Stimulated activated CD4-positive, alpha-beta T cell treated with anti-CD3 and anti-CD28 coated beads, Interleukin-2, amount 100 ng/mL, for 48 hours (primary cell): ENCODE measurements at places on chromosomes 5 and 9.

GRCh38 chr5:138625134-138625533 is 49.9 kb upstream of the HSPA9 start:
- no peak for DNase-seq

DNA sequence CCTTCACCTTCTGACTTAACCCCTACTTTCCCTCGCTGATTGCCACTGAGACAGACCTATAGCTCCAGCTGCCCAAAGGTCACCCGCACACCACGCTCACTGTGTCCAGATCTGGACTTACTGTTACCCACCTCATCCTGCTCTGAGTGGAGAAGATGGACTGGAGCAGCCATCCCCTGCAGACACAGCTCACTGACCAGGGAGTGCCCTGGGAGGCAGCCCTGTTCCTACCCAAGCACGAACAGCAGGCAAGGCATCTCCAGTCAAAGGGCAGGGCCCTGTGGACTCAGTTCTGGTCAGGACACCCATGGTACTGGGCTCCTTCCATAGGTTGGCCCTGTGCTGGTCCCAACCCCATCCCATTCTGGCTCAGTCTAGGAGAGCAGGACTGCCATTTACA is 9.5 kb upstream of the BARX1 start:
- no peak for DNase-seq

- no peak for DNase-seq
Measured at GRCh38 chr5:78215972-78216371, 78.5 kb downstream of the AP3B1 start.

- no peak for DNase-seq
Measured at GRCh38 chr9:11158063-11158462, 545.3 kb upstream of the PTPRD start.

GRCh38 chr9:127844821-127845359 is 9.6 kb downstream of the ENG start:
- DNase-seq, result no peak

GRCh38 chr5:91493086-91493485 is 110.0 kb upstream of the ARRDC3 start:
- DNase-seq, result no peak

DNA sequence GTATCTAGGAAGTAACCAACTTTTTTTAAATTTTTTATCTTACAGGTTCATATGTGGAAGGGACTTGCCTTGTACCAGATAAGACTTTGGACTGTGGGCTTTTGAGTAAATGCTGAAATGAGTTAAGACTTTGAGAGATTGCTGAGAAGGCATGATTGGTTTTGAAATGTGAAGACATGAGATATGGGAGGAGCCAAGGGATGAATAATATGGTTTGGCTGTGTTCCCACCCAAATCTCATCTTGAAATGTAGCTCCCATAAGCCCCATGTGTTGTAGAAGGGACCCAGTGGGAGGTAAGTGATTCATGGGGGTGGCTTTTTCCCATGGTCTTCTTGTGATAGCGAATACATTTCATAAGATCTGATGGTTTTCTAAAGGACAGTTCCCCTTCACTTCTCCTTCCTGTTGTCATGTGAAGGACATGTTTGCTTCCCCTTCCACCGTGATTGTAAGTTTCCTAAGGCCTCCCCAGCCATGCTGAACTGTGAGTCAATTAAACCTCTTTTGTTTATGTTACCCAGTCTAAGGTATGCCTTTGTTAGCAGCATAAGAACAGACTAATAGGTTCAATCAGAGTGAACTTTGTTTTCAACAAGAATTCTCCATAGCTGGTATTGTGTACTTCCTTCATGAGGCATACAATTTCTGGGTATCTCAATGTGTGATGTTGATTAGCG is 535.6 kb upstream of the MEF2C start:
- DNase-seq, result no peak

GRCh38 chr9:100229561-100229960 is 123.2 kb downstream of the TEX10 start:
- DNase-seq, result no peak

DNA sequence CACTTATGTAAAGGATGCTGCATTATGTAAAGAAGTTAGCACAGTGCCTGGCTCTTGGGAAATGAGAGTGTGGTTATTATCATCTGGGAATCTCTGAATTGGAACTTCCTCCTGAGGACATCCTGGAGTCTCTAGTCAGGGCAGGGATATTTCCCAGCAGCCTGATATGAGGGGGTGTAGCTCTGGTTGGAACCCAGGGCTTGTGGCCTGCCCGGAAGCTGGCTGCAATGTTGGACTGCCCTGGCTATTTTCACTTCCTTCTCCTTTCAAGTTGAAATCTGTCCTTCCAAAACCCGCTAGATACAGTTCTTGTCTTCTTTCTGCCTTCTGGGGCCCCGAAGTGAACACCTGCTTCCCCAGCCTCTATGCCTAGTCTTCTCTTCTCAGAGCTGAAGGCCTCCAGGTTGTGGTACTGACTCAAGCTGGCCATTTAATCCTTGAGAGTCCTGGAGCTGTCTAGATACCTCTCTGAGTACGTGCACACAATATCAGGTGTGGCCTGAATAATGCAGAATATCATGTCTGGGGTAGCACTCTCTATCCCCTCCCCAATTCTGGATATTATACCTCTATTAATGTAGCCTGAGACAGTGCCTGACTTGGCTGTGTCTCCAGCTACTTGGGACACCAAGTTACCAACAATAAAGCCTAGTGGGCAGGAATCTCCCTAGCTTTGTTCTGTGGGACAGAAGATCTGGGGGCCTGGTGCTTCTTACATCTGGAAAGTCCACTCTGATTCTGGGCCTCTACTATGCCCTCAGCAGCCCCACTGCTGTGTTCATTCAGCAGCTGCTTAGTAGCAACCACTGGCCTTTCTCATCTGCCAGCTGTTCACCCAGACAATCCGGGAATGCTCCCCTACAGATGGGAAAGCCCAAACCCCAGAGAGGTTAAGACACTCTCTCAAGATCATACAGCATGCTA is 45.0 kb downstream of the SLC6A7 start:
- DNase-seq, result no peak

GRCh38 chr9:69637817-69638200 is 34.4 kb downstream of the APBA1 start:
- DNase-seq, result no peak

- no peak for DNase-seq
Measured at GRCh38 chr9:93010056-93010455, 48.4 kb upstream of the SUSD3 start.

DNA sequence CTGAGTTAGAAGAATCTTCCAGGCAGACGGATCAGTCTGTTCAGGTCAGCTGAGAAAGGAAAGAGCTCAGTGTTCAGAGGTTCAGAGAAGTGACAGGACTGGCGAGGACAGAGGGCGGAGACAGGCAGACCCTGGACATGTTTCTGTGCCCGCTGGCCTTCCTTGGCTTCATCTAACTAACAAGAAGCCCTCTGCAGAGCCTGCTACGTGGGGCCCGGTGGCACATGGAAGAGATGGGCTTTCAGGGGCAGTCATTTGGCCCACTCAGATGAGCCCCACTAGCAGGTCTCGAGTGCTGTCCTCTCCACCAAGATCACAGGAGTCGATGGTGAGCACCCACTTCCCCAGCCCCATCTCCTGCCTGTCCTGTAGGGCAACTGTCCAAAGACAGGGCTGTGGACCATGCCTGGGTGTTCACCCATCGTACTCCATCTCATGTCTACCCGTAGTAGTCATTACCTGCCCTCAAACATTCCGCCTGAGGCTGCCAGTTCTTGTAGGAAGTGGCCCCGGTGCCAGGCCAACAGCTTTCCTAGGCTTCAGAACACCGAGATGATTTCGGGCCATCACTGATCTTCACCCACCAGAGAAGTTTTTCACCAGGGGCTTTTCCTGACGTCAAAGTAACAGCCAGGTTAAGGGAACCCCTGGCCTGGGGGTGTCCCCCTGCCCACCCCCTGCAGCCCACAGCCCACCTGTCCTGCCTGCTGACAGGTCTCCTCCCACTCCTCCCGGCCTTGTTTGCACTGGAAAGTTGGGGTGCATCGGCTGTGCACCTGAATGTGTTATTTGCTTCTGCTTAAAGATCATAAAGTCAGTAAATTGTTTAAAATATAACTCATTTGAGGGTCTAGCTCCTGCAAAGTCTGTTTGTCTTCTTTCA is 14.0 kb downstream of the IRX2 start:
- DNase-seq, result no peak

DNA sequence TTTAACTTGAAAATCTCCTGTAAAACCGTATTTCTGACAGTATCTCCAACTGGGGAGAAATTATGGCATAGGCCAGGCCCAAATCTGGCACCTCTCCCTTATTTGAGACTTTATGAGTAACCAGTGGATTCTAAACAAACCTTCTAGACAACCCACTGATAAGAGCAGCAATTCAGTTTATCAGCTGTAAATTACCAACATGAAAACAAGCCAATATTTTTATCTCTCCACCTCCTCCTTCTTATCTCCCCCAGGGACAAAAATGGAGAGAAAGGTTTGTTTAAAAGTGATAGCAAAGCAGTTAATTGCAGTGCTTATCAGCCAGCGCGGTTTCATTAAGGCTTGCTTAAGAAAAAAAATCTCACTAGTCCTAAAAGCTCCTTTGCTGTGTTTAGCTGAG is 53.8 kb downstream of the KCNV2 start:
- no peak for DNase-seq

DNA sequence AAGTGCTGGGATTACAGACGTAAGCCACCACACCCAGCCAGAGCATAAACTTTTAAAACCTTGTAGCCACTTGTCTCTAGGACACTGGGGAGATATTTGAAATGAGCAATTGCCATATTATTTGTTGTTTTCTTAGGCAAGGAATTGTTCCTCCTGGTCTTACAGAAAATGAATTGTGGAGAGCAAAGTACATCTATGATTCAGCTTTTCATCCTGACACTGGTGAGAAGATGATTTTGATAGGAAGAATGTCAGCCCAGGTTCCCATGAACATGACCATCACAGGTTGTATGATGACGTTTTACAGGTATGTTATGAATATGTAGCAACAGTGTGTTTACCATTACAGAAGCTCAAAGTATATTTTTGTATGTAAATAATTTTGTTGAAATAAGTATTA is 30.5 kb downstream of the SFXN1 start:
- no peak for DNase-seq

- DNase-seq, result no peak
Measured at GRCh38 chr9:114412048-114412683, 24.4 kb upstream of the AKNA start.

- DNase-seq, result no peak
Measured at GRCh38 chr5:50646591-50646990, 19.8 kb upstream of the PARP8 start.

DNA sequence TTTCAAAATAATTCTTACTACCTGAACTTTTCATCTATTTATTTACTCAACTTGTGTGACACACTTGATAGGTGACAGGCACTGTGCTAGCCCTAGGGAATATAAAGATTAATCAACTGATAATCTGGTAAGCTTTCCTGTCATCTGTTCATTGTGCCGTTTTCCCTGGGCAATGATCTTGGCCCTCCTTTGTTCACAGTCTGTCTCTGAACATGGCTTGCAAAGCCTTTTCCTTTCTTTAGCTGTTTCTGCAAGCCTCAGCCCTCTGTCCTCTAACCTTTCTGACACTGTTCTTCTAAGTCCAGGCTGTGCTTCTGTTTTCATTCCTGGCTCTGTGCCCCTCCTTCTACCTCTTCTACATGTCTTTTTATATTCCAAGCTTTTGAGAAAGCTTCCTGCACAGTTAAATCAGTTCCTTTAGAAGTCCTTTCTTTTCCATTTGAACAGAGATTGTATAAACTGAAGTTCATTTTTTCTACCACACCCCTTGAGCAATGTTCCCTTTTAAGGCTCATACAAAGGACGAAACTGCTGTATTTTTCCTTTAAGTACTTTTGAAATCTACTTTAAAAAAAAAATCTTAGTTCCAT is 803.0 kb upstream of the ZNF608 start:
- DNase-seq, result no peak

GRCh38 chr9:76634356-76635054 is 129.7 kb upstream of the PCA3 start:
- DNase-seq, result no peak

GRCh38 chr9:37293664-37294524 is 128.6 kb upstream of the GRHPR start:
- DNase-seq, result no peak

- DNase-seq, result no peak
Measured at GRCh38 chr9:135849181-135849580, 58.2 kb downstream of the CAMSAP1 start.

DNA sequence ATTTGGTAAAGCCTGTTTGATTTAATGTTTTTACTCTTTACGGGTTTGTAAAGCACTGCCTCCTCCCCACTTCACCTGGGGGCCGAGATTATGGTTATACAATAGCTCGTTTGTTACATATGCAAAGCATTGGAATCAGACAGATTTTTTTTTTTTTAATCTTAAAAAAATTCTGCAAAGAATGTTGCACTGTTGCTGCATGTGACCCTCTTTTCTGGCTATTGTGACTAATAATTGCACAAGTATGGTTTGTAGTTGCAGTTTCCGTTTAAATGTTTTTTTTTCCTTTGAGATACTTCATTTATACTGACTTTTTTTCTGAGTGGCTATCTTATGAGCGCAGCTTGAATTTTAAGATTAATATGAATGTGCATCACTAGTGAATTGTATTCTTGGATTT is 165.3 kb downstream of the KDM4C start:
- no peak for DNase-seq

DNA sequence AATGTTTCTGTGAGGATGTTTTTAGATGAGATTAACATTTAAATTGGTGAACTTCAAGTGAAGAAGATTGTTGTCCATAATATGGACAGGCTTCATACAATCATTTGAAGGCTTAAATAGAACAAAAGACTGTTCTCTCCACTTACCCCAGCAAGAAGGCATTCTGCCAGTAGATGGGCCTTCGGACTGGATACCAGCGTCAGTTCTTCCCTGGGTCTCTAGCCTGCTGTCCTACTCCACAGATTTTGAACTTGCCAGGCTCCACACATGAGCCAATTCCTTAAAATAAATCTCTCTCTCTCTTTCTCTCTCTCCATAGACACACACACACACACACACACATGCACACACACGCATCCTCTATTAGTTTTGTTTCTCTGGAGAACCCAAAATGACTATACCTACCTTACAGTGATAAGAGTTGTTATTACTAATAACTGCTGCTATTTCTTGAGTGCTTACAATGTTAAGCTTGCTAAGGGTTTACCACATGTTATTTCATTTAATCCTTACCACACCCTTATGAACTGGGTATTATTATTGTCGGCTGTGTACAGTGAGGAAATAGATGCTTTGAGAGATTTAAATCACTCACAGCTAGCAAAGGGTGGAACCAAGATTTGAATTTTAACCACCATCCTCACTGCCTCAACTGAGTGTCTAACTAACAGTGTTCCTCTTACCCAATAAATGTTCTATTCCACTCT is 19.8 kb upstream of the IQGAP2 start:
- no peak for DNase-seq

DNA sequence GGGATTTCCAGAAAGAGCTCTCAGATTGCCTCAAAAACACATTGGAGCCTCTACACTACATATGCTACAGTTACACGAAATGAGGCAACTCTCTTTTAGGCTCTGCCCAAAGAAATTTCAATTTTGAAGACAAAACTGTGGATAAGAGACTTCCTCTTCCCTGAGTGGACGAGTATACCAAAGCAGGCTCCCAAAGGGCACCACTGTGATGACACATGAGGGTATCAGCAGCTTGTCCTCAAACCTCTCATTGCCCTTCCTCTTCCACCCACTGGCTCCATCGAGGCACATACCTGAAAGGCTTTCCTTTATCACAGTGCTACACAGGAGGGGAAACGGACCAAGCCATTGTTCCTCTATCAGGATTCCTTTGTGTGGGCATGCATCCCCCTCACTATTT is 11.3 kb downstream of the CKMT2 start:
- no peak for DNase-seq

GRCh38 chr9:124205686-124206352 is 51.9 kb upstream of the NEK6 start:
- no peak for DNase-seq
